ENCODE measurements at places on chromosomes 7 and 10.

GRCh38 chr7:28440055-28440601 is 27.8 kb downstream of the CREB5 start:
- DNase-seq: no peak

DNA sequence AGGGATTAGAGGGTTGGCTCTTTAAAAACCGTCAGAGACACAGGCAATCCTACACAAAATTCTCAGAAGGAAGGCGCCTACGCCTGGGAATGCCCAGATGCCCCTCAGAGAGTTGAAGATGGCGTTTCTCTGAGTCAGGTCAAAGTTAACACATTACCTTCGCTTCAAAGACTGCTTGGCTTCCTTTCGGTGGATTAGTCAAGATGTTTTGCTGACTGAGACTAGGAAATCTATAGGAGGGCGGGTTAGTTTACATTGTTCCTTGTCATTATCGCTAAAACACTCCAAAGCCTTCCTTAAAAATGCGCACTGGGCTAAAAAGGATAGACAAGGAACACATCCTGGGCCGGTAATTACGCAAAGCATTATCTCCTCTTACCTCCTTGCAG is 995 bp upstream of the CFTR start:
- no peak for DNase-seq

DNA sequence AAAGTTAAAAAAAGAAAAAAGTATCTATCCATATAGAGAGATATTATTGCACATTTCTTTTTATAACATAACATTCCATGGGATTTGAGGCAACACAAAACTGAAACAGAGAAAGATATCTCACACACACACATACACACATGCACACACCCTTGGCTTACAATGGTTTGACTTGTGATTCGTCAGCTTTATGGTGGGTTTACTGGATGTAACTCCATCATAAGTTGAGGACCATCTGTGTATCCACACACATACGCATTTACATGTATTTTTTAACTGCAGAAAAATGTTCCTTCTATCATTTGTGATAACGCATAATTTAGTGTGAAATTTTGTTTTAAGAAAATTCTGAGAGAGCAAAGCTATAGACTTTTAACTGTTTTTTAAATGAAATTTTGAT is 74.2 kb upstream of the CDCA7L start:
- no peak for DNase-seq

DNA sequence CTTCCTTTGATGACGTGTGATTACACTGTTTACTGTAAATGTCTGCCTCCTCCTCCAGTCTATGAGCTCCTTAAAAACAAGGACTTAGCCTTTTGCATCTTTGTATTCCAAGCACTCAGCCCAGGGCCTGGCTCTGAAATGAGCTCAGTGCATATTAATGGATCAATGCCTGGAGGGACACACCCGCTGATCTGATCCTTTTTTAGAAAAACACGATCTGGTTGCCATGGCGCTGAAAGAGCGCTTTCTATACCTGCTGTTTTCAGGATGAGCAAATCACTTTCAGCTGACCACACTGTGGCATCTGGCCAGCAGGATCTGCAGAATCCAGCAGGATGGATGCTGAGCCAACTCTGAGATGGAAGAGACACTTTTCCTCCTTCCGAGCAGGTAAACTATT is 37.8 kb upstream of the GARS1 start:
- no peak for DNase-seq

DNA sequence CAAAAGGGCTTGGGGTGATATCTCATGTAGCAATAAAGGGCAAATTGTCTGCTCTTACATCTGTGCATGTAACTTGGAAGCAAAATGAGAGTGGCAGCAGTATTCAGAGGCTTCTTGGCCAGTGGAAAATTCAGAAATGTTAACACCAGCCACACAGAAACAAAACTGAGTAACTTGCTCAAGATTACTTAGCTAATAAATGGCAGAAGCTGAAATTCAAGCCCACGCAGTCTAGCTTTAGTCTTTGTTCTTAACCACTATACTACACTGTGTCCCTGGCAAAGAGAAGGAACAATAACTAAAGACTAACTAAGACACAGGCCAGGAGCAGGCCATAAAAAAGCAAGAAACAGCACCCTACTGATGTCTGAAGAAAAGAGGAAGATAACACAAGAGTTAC is 185.9 kb upstream of the ASAH2 start:
- no peak for DNase-seq

DNA sequence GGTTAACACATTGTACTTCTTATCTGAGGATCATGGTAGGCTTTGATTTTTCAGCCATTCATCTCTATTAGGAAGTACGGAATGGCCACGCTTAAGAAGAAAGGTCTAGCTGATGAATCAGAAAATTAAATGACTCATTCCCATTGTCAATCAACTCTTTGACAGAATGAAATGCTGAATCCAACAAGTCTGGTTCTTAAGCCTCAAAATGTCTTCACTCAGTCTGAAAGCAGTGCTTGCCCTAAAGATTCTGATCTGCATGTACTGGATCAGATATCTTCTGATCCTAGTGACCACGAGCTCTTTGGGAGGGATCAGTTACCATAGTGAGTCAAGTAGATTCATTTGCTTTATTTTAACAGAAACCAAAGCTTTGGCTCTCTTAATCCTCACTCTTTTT is 5.7 kb upstream of the CELF2 start:
- DNase-seq: no peak

DNA sequence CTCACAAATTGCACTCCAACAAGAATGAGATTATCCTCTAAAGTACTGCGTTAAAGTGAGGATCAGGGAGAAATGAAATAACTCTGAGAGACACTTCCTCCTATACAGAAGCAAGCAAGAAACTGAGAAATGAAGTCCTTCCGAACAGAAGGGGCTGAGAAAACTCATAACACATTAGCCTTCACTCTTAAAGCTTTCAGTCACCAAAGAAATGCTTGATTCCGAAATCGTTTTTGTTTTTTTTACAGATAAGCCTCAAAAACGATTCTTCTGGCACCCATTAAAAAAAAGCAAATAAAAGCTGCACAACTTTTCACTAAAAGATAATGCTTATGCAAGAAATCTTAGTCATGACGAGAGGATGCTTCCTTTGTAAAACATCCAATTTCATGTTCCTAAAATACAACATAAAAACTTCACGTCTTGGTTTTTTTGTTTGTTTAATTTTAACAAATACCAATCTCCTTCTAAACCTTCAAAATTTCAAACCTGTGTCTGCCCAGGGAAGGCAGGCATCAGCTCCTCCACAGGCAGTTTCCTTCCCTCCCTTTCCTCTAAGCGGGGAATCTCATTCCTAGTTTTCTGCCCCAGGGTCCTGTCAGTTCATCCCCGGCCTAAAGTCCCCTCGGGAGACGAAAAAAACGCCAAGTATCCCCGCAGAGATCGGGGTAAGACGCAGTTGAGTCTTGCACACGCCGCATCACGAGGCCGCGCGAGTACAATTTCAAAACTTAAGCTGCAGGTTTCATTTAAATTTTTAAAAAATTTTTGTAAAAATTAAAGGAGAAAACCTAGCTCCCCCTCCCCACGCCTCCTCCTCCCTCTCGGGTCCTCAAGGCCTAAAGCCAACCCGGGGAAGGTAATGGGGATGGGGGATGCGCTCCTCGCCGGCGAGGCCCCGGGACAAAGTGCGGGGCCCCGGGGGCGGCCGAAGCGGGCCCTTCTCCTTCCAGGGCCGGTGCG is 1.1 kb downstream of the BAZ1B start:
- no peak for DNase-seq

- DNase-seq: no peak
Measured at GRCh38 chr7:120256344-120257070, 16.5 kb upstream of the KCND2 start.

DNA sequence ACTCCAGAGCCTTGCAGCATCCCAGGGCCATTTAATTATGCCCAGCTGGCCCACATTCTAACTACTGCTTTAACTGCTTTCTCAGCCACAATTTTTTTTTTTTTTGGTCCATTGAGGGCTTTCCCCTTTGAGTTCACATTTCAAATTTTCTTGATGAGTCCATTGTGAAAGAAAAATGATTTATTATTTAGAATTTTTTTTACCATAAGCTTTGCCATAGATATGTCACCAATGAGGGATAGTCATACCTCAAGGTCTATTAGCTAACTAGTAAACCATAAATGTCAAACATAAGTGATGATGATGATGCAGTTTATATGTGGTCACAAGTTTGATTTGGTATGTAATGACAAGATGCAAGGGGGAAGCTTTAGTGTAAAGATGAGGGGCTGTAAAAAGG is 282.9 kb downstream of the BICC1 start:
- DNase-seq: no peak

DNA sequence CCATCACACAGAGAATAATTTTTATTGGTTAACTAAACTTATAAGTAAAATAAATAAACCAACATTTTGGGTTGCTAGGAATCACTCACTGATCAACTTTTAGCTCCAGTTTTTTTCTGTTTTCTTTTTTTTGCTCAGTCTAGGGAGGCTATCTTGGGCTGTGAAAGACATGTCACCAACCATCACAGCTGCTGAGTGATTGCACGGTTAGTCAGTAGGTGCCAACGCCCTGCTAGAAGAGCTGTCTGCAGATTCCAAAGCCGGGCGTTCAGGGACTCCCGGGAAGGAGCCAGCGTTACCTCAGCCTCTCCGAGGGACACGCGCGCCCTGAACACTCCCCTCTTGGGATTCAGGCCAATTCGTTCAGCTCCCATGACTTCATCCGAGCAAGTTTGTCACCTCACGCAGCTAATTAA is 604 bp upstream of the STAM start:
- peak; percentile 68 for DNase-seq

DNA sequence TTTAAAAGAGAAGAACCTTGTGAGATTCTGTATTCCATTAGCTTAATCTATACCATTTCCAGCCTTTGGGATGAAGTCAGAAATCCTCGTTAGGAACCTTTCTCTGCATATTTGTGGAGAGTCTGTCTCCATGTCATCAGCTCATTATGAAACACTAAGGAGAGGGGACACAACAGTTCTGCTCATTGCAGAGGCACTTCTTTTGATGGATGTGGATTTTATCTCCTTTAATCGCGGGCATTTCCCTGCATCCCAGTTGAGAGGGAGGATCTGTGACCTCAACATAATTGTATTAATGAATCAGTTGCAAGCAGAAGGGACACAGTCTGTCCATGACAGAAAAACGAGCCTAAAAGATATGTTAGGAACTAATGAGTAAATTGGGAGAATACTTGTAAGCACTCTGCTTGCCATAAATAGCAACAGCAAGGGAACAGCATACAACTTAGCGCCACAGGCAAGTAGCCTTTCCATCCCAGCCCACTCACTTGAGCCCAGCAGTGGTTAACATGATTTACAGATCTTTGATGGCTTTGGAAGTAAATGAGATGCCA is 37.9 kb downstream of the SORCS1 start:
- no peak for DNase-seq

DNA sequence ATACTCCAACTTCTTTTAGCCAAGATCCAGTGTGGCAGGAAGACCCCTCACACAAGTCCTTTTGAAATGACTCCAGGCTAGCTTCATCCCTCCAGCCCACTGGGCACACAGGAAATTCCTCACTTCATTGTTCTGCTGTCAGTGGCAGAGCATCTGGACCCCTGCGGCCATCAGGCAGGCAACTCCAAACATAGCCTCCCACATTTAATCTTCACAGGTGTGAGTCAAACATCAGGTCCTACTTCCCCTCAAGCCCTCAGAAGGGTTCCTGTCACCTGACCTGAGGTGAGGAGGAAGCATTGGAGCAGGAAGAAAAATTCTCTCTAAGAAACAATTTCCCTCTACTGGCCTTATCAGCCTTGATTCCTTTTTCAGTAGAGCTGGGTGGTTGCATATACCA is 51.1 kb upstream of the C1GALT1 start:
- DNase-seq: no peak

DNA sequence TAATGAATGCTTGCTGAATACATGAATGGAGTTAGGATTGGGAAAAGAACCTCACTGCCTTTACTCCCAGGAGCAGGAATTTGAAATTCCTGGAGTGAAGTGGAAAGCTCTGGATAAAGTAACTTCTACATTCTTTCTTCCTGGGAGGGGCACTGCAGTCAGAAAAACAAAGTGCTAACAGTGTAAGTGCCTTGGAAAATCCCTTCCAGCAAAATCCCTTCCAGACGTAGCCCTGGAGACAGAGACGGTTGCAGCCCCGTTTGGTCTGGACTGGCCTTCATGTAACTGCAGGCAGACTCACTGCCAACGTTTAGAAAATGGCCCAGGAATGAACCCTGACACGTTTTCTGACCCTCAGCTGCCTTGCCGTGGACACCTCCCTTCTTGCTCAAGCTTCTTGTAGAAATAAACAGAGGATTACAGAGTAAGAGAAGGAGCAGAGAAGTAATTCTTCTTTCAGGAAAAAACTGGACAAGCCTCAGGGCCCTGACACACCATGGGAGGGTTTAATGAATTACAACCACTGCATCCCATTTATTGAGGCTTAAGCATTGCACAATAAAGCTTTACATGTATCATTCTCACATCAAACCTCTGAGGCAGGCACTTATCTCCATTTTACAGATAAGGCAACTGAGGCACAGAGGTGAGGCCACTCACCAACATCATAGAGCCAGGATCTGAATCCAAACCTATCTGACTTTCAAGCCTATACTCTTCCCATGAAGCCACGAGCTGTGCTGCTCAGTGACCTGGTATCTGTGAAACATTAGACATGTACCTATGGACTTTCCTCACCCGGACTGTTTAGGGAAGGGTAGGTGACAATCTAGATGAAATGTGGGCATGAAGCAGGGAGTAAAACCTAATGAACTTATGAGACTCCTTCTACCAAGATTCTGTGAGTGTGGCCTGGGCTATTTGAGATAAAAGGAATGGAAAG is 7.8 kb downstream of the ITPRIP start:
- peak; percentile 80 for DNase-seq

- no peak for DNase-seq
Measured at GRCh38 chr10:22365233-22365632, 19.9 kb downstream of the SPAG6 start.

DNA sequence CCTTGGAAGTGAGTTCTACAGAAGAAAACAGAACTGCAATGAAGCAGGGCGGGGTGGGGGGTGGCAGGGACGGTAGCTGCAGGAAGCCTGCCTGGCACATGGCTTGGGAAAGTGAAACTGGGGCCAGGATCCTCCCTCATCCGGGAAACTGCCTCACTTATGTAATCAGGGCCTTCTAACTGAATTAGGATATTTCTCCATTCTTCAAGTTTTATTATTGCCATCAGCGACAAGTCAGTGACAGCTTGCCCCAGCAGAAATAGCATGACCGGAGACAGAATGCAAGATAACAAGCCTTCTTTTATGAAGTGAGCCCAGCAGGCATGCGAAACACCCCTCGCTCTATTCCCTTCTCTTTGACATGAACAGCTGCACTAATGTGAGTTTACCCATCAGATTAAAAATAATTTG is 77.5 kb upstream of the CACUL1 start:
- DNase-seq: peak; percentile 75

GRCh38 chr10:113045147-113046055 is 95.4 kb downstream of the TCF7L2 start:
- no peak for DNase-seq

- no peak for DNase-seq
Measured at GRCh38 chr10:78934532-78934898, 134.3 kb upstream of the ZMIZ1 start.

Measured in sciatic nerve (tissue), 2 donors.